ENCODE measurements at places on chromosomes 16 and 17.

DNA sequence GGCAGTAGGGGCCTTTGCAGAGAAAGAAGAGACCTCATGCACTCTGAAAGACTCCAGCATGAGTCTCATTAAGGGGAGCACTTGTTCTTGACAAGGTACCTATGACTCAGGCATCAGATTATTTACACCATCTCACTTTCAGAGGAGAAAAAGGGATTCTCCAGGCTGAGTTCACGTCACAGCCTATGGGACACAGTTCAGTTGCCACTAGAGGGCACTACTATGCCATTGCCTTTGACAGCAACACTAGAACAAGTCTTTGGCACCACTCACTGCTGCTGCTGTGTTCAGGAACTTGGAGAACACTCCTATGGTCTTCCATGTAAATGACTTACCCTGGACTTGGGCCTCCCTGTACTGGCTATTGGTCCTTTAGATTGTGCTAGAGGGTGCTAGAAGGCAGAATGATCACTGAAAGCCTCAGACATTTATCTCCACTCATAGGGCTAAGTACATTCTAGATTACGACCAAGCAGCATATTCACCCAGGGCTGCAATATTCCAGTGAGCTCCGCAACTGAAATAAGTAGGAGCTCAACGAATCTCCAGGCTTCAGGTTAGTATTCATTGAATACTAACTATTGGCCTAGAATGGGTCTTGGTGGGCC, 225.1 kb upstream of the CA10 start:
- DNase-seq: peak; percentile 38

GRCh38 chr16:48950184-48950583, 331.5 kb downstream of the CBLN1 start:
- DNase-seq: no peak

- DNase-seq: no peak
Measured at GRCh38 chr17:42275527-42276358, 448 bp downstream of the STAT5B start.

DNA sequence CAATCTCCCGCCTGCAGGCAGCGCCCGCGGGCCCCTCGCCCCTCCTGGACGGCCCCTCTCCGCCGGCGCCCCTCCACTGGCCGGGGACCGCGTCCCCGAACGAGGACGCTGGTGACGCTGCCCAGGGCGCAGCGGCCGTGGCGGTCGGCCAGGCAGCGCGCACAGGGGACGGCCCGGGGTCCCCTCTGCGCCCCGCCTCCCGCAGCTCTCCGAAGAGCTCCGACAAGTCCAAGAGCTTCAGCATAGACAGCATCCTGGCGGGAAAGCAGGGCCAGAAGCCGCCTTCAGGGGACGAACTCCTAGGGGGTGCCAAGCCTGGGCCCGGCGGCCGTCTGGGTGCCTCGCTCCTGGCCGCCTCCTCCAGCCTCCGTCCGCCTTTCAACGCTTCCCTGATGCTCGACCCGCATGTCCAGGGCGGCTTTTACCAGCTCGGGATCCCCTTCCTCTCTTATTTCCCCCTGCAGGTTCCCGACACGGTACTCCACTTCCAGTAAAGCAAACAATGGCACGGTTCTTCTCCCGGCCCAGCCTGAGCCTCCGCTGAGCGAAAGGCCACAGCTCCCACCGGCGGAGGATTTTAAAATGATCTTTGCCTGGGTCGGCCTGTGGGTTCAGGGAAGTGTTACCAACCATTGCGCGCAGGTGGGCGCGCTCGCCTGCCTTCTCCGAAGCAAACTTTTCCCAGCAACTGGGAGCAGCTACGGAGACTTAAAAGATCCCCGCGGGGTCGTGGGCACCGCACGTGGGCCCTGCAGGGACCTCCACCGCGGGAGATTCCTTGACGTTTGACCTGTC, 1.1 kb downstream of the FOXL1 start:
- no peak for DNase-seq

- no peak for DNase-seq
Measured at GRCh38 chr16:5016967-5017677, 16.6 kb downstream of the NAGPA start.

- no peak for DNase-seq
Measured at GRCh38 chr16:682493-683395, 1.4 kb downstream of the JMJD8 start.

DNA sequence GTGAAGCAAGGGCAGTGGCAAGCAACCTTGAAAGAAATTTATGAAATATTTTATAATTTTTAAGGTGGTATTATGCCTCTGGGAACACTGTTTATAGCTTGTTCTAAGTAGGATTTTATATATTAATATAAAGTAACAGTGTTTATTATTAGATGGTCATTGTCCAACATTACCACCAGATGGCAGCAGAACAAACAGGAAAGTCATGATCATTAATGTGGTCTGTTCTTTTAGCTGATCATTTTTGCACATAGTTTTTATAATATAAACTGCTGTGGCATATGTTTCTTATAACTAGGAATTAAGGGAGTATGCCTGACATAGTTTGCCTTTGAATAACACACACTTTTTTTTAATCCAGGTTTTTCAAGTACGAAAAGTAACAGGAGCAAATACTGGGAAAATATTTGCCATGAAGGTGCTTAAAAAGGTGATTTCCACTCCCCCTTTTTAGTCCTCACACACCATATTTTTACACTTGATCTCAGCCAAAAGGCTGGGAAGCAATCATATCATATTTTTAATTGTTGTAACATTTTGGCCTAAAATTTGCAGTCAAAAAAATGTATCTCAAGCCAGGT, 21.4 kb downstream of the RPS6KB1 start:
- DNase-seq: peak; percentile 45

GRCh38 chr17:10155371-10156076, 42.9 kb downstream of the GAS7 start:
- DNase-seq: no peak

DNA sequence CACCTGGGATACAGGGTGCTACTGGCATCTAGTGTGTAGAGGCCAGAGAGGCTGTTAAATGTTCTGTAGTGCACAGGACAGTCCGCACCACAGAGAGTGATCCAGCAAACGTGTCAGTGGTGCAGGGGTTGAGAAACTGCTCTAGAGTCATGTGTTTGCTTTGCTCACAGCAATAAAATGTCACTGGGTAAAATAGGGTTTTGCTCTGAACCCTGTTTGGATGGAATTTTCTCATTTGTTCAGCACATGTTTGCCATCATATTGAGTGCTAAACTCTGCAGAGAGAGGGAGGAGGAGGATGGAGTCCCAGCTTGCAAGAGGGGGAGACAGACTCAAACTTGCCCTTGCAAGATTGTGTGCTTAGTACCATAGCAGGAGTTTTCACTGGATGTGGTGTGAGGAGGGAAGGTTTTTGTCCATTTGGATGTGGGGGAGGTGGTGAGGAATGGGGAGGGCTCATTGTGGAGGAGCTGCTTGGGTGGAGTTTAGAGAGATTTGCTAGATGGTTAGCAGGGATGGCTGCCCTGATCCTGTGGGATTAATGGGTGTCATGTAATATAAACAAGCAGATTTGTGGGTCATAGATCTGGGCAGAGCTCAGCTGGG, 11.8 kb downstream of the PLCG2 start:
- DNase-seq: no peak

GRCh38 chr16:22195695-22196558, 10.2 kb upstream of the EEF2K start:
- peak; percentile 76 for DNase-seq

DNA sequence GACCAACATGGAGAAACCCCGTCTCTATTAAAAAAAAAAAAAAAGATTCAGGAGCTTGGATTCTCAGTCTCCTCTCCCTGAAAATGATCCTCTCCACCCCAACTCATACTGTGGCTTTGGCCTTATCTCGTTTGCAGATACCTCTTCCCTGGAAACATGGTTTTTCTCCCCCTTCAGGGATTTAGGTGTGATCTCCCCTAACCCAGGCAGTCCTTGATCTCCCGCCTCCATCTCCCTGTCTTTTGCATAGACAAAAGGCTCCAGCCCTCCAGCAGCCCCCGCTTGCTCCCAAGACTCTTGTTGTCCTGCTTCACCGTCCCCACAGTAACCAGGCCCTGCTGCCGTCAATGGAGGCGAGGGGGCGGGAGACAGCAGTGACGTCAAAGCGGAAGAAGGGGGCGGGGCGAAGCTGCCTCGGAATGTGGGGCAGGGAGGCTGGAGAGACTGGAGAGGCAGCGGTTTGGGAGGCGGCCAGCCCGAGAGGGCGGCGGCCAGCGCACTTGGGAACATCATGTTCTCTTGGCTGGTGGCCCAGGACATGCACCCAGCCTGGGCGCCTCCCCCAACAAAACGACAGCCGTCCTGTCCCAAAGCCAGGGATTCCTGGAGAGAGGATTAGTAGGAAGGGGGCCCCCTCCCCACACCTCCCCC, 1.9 kb upstream of the PER1 start:
- peak; percentile 95 for DNase-seq

GRCh38 chr17:14737984-14738651, 437.2 kb downstream of the HS3ST3B1 start:
- DNase-seq: peak; percentile 77

- no peak for DNase-seq
Measured at GRCh38 chr17:63819585-63820537, 7.4 kb upstream of the PSMC5 start.

- DNase-seq: no peak
Measured at GRCh38 chr17:59296190-59296589, 35.3 kb upstream of the YPEL2 start.

- no peak for DNase-seq
Measured at GRCh38 chr17:5809056-5809455, 224.7 kb upstream of the NLRP1 start.

GRCh38 chr16:75687361-75687760, 10.6 kb upstream of the CPHXL2 start:
- DNase-seq: no peak

DNA sequence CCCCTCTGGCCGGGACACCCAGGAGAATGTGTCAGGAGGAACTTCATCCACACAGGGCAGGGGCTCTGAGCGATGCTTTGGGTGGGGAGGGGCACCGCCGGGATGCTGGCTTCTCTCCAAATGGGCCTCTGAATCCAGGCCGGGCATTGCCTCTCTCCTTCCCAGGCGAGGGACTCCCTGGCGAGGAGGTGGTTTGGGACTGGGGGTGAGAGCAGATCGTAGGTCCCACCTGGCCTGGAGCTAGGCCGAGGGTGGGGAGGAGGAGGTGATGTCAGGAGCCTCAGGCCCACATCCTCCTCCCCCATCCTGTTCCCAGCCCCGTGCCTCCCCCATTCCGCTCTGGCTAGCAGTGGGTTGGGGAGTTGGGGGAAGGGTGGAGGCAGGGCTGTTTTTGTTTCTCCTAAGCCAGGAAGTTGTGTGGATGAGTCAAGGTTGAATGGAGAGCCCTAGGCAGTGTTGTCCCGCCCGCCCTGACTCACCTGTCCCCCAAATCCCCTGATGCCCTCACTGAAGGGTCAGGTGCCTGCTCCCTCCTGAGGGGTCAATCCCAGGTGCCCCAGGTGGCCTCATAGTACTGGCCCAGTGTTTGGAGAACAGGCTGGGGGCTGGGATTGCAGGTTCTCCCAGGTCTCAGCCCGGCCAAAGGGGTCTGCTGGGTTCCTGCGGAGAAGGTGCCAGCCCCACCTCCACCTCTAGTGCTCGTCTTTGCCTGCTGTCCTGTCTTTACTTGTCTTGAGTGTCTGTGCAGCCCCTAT, 2.8 kb downstream of the GRB7 start:
- peak; percentile 42 for DNase-seq

- DNase-seq: no peak
Measured at GRCh38 chr16:5374184-5374583, 276.6 kb upstream of the EEF2KMT start.

- DNase-seq: no peak
Measured at GRCh38 chr17:3966720-3967363, 2.6 kb upstream of the ATP2A3 start.

GRCh38 chr17:32878211-32878610, 1.3 kb upstream of the MYO1D start:
- DNase-seq: no peak

GRCh38 chr17:3818786-3819185, 17.8 kb upstream of the ITGAE start:
- DNase-seq: no peak

DNA sequence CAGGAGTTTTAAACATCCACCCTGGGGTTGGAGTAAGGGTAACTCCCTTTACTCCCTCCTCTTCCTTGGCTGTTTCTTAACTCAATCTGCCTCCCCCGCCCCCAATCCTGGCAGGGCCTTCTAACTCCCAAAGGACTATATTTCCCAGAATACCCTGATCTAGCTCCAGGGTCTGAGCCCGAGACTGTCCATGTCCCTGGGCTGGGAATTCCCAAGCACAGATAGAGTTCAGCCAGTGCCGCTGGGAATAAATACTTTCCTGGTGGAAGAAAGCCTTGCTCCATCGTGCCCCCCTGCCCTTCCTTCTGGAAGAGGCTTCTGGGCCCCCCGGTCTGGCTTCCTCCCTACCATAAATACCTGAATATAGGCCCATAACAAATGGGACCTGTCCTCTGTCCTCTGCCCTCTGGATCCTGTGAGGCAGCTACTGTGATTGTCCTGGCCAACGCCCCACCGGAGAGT, 10.2 kb downstream of the BAHCC1 start:
- no peak for DNase-seq

DNA sequence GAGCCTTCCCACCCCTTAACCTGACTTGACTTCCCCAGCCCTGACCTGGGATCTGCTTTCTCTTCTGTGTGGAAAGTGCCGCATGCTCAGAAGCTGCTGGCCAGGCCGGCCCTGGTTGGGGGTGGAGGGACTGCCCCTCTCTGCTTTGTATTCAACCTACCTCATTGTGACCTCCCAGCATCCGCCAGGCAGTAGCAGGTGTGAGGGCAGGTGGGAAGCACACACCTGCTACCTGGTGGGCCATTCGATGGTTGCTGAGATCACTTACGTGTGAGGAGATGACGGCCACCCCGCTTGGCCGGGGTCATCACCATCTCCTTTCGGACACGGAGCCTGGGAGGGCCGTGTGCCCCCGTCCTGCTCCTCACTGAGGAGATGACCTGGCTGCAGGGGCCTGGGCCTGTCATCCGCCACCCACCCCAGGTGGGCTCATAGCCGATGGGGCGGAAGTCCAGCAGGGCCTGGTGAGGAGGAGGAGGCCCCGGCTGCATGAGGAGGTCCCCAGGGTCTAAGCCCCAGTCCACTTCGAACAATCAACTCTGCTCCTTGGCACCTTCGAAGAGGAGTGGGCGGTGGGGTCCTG, 7.1 kb downstream of the CPNE7 start:
- no peak for DNase-seq

DNA sequence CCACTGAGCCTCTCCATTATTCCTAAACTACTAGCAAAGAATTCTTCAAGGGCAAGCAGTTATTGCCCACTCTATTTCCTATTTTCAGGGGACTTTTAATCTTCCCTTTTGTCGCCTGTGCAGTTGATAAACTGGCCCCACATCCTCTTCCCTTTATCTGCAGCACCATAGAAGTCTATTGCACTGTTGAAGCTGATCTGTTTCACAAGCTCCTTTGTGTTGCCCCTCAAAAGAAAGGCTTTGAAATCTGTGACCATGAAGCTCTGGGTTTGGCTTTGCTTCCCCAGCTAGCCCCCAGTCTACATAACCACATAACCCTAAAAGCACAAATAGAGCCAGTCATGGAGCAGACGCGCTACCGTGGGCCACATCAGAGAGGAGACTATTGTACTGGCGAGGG, 37.1 kb downstream of the CDRT15 start:
- DNase-seq: no peak

DNA sequence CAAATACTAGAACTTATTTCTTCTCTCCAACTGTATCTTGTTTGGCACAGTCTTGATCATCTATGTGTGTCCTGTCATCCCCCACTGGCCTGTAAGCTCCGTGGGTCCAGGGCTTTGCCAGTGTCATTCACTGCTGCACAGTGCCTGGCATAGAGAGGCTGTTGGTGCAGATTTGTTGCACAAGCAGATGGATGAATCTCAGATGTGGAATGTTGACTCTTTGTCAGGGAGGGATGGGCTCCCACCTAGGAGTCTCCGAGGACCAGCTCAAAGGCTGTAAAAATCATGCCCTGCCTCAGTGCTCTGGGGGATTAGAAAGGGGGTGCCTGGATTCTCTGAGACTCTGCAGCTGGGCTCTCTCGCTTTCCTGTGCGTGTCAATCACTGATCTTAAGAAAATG, 60.6 kb downstream of the RAB11FIP4 start:
- DNase-seq: no peak

Measured in SW 1271 (cell line).